Metanephros (tissue), 2 donors: ENCODE measurements at places on chromosomes 5 and 9. TPM values are rescaled to one million over a fixed set of nuclear protein-coding genes. Genes with fewer than 3 reads are reported as not detected.

The EPB41L4A gene
- 33.3 TPM for total RNA-seq

The BSPRY gene
- 8.8 TPM for total RNA-seq

The PITX1 gene
- total RNA-seq = 3.6 TPM

The PRLR gene
- total RNA-seq = 27.6 TPM

The ZNF79 gene
- 10.2 TPM for total RNA-seq

The NKD2 gene
- total RNA-seq = 36.5 TPM

The SURF2 gene
- total RNA-seq = 22.6 TPM

The AGPAT2 gene
- total RNA-seq = 62.5 TPM

The OR2Y1 gene
- total RNA-seq = not detected
